ENCODE measurements at places on chromosomes 12 and 14.

- no peak for DNase-seq
Observed at GRCh38 chr12:129844662-129845220, 59.1 kb downstream of the TMEM132D start.

- DNase-seq = no peak
Observed at GRCh38 chr14:100557658-100558057, 29.6 kb downstream of the BEGAIN start.

DNA sequence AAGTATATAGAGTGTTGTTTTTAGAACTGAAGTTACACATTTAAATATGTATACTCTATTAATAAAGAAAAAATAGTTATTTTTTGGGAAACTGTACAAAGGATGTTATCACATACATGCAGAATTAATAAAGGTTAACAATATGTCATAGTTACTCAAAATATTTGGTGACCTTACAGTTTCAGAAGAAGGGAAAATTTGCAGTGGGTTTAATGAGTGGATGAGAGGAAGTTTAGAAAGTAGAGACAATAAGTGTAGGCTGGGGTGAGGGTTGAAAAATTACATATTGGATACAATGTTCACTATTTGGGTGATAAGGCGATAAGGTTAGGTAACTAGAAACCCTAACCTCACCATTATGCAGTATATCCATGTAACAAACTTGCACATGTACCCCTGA, 13.5 kb downstream of the WNK1 start:
- DNase-seq = no peak

DNA sequence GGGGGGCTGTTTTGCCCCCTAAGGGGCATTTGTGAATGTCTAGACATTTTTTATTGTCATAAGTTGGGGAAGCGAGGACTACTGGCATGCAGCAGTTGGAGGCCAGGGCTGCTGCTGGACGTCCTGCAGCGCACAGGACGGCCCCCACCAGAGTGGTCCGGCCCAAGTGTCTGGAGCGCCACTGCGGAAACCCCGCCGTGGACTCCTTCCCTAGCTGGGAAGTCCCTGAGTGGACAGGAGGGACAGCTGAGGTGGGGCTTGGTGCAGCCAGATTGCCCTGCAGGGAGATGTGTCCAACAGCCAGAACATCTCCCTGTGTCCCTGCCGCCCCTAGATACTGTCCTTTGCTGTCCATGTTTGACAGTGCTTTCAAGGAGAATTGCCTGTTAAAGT, 5.5 kb downstream of the CKB start:
- DNase-seq = no peak

DNA sequence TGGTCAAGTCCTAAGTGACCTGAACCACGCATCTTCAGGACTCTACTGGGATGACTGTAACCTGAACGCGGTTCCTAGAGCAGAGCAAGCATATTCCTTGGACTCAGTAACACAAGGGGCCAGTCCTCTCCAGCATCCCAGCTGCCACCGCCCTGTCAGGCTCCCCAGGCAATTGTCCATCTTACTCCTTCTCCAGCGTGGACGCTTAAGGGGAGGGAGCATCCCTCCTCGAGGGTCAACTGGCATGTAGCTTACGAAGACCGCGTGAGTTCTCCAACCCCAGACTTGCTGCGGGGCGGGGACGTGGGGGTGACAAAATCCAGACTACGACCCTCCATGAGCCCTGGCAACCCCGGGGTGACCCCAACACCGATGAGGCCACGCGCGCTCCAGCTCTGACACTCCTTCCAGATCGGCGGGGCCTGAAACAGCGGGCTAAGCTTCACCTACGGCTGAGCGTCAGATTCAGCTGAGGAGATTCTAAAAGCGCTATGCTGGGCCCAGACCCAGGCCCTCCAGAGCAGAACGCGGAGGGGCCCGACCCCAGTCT, 846 bp upstream of the MTHFD1 start:
- no peak for DNase-seq

GRCh38 chr12:29242921-29243431, 93.9 kb downstream of the FAR2 start:
- DNase-seq = no peak

GRCh38 chr12:80814453-80814852, 97.7 kb downstream of the MYF5 start:
- DNase-seq = no peak

DNA sequence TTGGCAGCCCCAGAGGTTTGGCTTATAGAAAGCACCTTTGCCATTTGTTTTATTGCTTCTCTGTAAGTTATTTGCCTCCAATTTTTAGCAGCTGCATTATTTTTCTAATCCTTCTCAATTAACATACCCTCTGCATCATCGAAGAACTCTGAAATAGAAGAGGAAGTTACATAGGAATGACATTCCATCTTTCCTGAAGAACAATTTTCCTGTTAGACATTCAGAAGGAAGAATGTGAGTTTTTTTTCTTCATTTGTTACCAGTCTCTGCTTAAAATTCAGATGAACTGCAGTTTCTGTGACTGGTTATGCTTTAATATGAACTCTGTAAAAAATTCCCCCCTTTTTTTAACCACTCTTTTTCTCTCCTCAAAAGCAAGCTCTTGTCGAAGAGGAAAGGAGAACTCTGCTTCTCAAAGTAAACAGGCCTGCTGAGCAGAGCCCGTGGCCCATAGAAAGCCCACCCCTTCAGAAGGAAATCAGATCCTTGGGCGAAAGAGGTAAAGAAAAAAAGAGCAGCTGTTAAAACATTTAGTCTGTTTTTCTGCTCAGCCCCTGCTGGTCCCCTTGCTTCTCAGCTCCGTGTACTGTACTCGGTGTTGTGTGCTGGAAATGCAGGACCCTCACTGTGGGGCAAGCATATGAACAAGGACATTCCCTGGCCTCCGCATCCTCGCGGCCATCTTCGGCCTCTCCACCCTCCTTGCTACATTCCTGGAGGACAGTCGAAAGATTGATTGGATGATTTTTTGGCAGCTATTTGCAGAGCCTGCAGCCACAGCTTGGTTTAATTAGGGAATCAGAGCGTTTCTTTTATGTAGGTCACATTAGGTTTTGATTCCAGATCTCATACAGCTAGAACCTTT, 164.4 kb upstream of the LRIG3 start:
- DNase-seq = no peak

GRCh38 chr12:62865937-62866336, 69.0 kb downstream of the PPM1H start:
- no peak for DNase-seq

DNA sequence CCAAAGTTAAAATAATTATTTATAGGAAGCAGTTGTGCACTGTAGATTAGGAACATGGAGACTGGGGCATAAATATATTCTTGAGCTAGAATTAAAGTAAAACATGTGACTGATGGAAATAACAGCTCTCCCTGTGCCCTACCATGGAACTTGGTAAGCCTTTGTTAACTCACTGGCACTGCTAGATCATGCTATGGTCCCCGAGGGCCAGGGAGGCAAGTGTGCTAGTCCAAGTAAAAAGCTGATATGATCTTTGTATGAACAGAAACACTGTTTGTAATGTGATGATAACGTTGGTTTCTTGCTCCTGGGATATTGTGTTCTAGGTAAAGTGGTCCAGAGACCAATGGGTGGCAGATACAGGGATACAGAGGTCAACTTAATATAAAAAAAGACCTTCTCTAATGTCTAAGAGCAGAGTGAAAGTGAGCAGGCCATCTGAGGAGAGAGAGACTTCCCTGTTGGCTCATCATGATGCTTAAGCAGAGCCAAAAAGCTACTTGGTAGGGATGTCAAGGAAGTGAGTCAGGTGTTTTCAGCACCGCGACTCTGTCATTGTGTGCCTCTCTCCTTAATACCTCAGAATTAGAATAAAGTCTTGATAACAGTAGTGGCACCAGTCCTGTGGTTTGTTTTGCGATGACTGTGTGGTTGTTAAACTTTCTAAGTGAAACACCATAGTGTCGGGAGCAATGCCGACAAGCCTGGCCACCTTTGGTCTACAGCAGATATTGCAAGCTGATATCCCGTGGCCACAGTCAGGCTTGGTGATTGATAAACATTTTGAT, 27.6 kb downstream of the BICD1 start:
- peak; percentile 80 for DNase-seq

GRCh38 chr12:51943346-51943745, 8.2 kb upstream of the ACVR1B start:
- DNase-seq = no peak

DNA sequence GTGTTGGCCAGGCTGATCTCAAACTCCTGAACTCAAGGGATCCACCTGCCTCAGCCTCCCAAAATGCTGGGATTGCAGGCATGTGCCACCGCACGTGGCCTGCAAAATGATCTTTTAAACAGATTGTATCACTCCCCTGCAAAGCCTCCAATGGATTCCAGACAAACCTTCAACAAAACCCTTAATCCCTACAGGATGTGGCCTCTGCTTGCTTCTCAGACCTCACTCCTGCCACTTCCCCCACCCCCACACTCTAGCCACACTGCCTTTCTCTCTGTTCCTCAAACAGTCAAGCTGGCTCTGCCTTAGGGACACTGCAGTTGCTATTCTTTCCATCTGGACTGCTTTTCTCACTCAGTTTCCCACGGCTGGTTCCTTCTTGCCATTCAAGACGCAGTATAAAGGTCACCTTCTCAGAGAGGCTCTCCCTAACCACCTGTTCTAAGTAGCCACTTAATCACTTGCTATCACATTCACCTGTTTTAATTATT, 47.3 kb upstream of the TMED10 start:
- DNase-seq = no peak

Data from CD4-positive, CD25-positive, alpha-beta regulatory T cell (primary cell).